CD4-positive, alpha-beta T cell treated with Interferon gamma for 1 hour (primary cell): ENCODE measurements at places on chromosomes 3 and 15.

DNA sequence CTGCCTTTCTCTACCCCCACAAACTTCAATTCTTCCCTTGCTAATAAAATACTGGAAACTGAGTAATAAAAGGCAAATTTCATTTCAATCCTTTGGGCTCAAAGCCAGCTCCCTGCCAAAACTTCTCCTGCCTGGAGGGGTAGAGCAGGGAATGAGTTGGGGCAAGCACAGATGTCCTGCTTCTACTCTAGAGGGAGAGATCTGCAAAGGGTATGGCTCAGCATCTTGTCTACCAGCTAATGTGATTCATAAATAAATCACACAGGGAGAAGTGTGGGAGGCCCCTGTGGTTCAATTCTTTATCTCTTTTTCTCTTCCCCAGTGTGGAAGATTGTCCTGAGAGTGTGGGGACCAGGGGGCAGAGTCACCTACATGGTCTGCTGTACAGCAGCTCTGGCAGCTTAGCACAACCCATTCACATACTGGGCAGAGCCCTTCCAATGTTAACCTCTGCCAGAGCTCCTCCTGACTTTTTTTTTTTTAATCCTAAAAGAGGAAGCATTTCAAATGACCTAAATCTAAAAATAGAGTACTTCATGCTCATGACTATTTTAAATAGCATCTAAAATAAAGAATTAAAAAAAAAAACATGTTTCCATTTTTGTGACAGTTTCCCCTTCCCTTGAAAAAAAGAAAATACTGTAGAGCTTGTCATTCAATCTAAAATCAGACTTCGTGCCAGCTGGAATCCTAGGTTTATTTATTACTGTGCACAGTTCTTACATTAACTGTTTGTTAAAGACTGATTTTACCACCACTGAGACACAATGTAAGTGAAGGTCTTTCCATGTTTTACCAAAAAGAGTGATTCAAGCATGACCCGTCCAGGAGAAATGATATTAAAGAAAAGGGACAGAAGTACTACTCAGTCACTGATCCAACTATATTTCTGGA is 1083.7 kb upstream of the CFAP20DC start:
- DNase-seq: no peak

- DNase-seq: no peak
Observed at GRCh38 chr3:191340966-191341365, 10.6 kb upstream of the UTS2B start.

DNA sequence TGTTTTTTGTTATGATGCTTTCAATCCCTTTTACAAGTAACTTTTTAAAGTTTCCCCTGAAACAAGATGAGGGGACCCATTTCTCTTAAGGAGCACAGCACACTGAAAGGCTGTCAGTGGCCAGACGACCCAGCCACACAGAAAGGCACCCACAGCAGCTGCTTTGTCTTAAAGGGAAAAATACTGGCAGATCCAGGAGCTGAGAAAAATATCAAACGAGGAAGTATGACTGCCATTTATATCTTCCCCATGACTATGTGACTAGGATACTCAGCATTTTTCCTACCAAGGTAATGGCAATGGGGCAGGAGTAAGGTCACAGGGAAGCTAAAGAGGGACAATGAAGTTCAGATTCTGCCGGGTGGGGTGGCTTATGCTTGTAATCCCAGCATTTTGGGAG is 15.9 kb downstream of the ABCC5 start:
- DNase-seq: no peak

DNA sequence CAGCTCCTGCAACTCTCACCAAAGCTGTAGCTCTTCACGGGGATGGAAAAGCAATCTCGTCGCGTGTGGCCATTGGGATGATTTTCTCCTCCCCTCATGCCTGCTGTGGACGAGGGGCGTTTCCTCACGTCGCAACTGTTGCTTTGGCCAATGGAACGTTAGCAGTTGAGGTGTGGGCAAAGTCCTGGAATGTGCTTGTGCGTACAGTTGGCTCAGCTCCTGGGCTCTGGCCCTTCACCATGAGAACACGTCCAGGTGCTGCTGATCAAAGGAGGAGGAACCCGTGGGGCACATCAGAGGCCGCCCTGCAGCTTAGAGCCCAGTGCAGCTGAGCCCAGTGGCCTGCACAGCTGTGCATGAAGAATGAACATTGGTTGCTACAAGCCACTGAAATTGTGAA is 186.1 kb downstream of the TJP1 start:
- DNase-seq: no peak

DNA sequence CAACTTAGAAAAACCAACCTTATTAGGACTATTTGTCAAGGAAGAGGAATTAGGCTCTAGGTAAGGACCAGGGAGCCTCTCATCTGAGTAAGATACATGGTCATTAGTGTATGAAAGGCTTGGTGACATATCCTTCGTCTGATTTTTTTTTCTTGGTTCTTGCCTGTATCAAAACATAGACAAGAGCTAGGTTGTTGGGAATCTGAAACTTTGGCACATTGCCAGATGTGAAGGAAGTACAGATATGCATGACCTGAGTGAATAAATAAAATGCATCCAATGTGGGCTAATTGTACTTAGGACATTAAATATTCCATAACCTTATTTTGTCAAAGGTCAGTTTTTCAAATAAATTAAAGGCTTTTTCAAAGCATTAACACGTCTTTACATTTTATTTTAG is 151.8 kb downstream of the SYNPR start:
- DNase-seq: no peak

- no peak for DNase-seq
Observed at GRCh38 chr3:122183521-122183892, at the start of gene CASR. TSS of gene CASR (plus strand) at chr3:122183668. CDS start at chr3:122254190, 70,522 bp downstream.

GRCh38 chr3:177606891-177607290 is 409.6 kb upstream of the TBL1XR1 start:
- no peak for DNase-seq

DNA sequence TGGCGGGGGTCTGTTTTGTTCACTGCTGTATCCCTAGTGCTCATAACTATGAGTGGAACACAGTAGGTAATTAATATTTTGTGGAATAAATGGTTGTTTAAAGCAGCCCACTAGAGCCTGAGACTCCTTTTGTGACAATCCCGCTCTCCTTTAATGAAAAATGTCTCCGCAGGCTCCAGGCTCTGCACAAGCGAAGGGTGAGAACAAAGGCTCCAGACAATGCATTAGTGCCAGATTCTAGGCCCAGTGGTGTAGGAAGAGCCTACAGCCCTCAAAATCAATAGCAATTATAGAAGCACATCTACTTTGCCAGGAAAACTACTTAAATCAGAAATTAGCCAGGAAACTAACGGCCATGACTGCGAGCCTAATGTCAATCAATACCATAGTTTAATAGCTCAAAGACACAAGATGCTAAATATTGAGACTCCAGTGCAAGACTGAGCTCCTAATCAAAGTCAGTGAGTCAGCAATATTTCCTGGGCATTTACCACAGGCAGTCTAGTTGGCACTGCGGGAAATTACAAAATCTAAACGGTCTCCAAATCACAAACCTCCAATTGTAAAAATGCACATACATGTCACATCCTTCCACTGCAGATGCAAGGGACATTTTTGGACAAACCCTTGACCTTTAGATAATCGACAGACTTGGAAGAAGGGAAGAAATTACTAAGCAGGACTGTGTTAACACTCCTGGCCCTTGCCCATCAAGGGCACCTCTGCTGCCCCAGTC is 2.3 kb downstream of the ANXA2 start:
- no peak for DNase-seq

- no peak for DNase-seq
Observed at GRCh38 chr3:37029111-37029510, 35.8 kb downstream of the MLH1 start.

DNA sequence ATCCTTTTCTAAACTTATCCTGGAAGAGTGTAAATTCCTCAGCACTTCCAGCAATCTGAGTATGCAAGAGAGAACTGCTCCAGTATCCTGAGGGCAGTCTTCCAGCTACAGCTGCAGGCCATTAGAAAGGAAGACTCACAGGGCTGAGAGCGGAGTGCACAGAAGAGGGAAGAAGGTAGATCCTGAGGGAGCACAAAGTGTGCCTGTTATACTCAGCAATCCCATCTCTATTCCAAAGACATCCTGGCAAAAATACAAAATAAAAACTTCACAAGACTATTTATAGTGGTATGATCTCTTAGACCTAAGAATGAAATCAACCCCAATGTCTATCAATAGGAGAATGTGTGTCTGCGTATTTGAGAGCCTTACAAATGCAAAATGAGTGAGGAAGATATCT is 292.0 kb downstream of the ZIC1 start:
- no peak for DNase-seq

DNA sequence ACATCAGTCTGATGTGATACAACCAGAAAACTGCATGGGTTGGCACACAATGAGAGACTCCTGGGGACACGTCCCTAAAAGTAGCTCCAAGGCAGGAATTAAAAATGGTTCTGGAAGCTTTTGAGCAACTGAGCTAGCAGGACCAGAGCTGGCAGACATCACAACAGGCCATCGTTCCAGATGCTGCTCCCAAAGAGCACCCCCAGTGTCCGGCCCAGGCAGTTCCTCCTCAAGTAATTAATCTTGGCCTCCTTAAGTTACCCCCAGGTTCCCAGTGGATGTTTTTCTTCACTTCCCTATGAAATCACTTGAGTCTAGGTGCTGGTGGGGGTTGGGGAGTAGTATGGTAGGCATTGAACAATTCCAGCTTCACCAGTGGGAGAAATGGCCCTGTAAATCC is 711.6 kb downstream of the MECOM start:
- no peak for DNase-seq

DNA sequence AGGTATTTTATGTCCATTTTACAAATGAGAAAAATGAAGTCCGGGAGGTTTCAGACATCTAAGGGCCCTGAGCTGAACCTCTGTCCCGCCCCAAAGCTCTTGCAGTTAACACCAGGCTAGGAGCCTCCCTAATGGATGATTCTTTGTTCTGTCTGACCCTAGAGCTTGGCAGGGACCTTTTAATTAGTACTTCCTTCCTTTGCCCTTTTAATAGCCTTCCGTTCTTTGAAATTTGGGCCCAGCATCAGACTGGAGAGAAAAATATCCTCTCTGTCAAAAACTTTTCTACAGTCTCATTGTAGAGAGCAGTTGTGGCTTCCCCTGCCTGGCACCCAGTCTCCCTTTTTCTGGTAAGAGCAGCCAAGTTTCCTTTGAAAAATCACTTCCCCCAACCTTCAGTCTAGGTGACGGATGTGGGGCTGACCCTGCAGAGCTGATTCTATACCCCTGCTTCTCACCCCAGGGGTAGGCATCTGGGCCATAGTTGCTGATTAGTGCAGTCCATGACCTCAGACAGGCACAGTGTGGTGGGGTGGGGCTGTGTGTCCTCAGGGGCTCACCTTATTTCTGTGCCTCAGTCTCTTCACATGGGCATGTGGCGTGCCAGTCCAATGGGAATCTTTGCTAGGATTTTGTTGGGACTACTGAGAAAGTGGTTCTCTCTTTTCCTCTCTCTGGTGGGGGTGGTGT is 220.4 kb downstream of the ADAMTS9 start:
- DNase-seq: no peak

DNA sequence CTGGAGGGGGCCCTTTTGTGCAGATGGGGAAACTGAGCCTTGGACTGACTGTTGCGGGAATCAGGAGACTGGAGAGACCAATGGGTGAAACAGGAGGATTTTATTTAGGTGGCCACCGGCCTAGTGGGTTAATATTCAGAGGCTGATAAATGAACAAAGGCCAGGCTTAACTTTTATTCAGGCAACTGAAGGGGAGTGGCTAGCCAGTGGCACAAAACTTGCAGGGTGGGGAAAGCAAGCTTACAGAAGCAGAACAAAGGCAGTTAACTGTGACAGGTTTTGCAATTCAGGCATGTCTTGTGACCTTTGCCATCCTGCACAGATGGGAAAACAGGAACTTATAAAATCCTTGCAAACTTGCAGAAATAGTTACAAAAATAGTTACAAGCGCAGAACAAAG is 24.9 kb upstream of the ACAD9 start:
- DNase-seq: peak; percentile 15

DNA sequence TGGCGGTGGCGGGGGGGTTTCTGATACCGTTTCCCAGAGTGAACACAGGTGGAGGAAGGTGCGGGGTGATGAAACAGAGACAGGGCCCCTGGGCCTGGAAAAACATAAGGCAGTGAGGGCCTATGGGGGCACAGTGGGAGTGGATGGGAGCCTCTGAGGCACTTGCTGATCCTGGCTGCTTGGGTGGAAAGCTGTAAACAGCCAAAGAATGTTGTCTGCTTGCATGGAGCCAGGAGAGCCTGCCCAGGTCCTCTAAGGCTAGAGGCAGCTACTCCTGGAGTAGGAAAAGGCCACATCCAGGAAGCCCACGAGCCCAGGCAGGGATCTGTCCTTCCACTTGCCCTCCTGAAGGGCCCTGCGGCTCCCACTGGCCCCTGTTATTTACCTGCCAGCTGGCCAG is 2.9 kb upstream of the SEMA3B start:
- no peak for DNase-seq

- no peak for DNase-seq
Observed at GRCh38 chr3:23094890-23095462, 108.2 kb upstream of the UBE2E2 start.

GRCh38 chr3:33373082-33373437 is 67.1 kb downstream of the UBP1 start:
- DNase-seq: no peak

DNA sequence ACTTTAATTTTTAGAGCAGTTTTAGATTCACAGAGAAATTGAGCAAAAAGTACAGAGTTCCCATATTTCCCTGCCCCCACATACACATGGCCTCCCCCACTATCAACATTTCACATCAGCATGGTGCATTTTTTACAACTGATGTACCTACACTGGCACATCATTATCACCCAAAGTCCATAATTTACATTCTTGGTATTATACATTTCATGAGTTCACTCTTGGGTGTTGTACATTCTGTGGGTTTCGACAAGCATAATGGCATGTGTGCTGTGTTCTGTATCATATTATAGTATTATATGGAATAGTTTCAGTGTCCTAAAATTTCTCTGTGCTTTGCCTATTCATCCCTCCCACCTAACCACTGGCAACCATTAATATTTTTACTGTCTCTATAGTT is 419.8 kb upstream of the THBS1 start:
- DNase-seq: no peak

DNA sequence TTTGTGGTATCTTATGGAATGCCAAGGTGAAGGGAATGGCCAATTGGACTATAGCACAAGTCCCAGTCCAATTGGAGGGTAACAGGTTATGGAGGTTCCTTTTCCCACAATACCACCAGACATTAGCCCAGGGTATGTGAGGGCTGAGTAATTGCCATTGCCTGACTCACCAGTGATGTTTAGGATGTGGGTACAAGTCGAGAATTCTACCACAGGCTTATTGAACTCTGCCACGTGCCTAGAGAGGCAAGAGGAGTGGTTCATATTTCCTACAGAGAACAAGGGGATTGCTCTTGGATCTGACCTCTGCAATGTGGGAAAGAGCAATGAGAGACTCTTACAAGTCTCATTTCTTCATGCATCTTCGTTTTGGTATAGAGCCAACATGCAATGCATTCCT is 85.0 kb upstream of the XCR1 start:
- DNase-seq: no peak
